Activated CD4-positive, alpha-beta T cell treated with anti-CD3 and anti-CD28 coated beads, Interleukin-2, amount 50 U/mL, for 4 hours (primary cell): ENCODE measurements at places on chromosomes 16 and 17.
A peak's percentile ranks its signal among the peaks of the same experiment; 100 is the strongest.

DNA sequence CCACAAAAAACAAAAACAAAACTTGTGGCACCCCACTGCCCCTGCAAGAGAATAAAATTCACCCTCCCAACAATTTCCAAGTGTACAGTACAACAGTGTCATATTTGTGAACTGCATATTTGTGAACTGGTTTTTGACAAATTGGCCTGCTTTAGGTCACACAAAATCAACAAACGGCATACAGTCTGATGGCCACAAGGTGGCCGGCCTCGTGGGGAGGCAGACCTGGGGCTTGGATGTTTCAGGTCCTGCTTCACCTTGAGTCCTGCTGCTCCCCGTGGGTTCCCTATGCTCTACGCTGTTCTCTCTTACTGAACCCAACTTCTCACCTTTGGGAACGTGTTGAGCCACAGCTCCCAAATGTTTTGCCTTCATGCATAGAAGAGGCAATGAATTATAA lies 102.2 kb downstream of the CDK5R1 start:
- DNase-seq = no peak

GRCh38 chr17:79608624-79608959 lies 2.3 kb downstream of the RBFOX3 start:
- DNase-seq = no peak

GRCh38 chr17:80426671-80427326 lies 11.8 kb downstream of the ENDOV start:
- peak; percentile 84 for DNase-seq

DNA sequence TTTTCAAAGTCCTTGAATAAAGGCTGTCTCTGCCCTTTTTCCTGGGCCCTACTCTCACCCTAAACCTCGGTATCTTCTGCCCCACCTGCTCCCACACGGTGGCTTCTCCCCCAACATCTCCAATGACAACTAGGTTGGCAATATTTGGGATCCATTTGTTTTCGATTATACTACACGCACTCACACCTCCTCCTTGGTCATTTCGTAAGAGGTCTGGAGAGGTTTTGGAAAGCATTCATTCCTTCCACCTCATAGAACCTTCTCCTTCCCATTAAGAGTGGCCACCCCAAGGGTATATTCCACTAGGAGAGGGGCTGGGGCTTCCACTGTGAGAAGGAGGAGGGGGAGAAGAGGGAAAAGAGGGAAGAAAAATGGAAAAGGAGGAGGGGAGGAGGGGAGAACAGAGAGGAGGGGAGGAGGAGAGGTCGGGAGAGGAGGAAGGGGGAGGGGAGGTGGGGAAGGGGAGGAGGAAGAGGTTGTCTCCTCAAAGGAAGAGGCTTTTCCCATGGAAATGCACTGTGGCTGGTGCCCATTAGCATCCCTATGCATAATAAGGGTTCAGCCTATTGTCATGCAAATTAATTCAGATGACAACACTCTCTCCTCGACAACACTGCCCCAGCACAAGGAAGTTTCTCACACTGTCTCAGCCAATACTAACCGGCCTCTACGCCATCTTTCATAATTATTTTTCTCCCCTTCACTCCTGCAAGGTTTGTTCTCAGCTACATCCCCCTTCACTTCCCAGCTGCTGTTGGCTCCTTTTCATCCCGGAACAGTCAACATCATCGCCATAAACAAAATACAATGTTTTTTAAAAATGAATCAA lies 30.0 kb downstream of the SOX9 start:
- DNase-seq = no peak

- DNase-seq = no peak
These were observed 13.8 kb upstream of the KDM6B start for GRCh38 chr17:7820231-7820630.

DNA sequence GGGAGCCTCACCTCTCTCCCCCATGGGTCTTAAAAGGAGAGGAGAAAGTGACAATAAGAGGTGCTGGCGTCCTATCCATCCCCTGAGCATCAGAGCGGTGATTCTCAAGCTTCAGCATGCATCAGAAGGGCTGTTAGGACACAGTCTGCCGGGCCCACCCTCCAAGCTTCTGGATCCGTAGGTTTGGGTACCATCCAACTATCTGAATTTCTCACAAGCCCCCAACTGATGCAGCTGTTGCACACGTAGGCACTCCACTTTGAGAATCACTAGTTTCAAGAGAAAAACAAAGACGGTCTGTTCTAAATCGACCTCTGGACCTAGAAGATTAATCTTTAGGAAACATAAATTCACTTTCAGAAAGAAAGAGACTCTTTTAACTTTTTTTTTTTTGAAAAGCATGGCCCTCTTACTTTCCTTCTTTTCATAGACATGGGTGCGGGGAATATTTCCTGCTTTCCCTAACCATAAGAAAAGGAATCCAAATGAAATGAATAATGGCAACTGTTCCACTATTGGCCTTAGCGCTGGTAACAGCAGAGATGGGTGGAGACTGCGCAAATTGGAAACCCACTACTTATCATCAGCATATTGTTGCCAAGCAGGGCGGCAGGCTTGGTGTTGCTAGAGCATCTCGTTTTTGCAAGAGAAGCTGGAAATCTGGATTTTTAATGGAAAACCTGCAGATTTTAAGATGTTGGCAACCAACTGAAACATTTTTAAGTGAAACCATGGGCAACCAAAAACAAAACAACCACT lies 144.4 kb downstream of the GAS7 start:
- DNase-seq = no peak

DNA sequence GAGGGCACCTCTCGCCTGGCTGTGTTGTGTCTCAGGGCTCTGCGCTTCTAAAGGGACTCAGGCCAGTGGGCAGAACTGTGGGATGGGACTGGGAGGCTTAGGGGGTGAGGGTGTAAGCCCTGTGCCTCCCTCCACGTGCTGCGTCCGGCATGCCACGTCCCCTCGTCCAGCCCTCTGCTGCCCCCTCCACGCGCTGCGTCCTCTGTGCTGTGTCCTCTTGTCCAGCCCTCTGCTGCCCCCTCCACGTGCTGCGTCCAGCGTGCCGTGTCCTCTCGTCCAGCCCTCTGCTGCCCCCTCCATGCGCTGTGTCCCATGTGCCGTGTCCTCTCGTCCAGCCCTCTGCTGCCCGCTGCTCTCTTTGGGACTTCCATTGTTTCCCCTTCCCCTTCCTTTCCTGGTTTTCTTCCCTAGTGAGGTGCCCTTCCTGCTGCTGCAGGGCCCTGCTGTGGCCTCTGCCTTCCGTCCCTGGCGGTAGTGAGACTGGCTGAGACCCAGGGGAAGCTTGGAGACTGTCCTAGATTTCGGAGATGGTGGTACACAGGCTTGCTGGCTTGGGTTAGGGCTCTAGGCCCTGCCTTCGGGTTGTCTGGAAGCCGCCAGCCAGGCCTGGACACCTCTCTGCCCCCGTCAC lies 6.4 kb upstream of the ZNF750 start:
- no peak for DNase-seq

- DNase-seq = no peak
These were observed 9.8 kb upstream of the SLC6A2 start for GRCh38 chr16:55645986-55646385.

- no peak for DNase-seq
These were observed 734 bp downstream of the ARHGDIG start for GRCh38 chr16:280991-281659.

DNA sequence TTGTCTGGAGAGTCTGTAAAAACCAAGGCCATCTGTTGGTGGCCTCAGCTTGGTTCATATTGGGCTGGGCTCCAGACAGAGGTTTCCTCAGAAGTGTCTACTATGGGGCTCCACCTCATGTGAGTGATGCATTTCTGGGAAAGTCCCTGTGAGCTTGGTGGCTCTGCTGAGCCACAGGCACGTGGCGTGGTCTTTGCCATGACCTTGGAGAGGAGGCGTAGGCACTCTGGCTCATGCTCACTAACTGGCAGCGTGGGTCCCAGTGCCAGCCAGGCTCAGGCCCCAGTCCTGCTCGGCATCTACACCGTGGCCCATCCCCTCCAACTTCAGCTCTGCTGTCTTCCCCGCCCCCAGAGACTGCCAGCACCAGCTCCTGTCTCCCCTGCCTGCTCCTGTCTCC lies 10.7 kb upstream of the SMTNL2 start:
- peak; percentile 60 for DNase-seq

DNA sequence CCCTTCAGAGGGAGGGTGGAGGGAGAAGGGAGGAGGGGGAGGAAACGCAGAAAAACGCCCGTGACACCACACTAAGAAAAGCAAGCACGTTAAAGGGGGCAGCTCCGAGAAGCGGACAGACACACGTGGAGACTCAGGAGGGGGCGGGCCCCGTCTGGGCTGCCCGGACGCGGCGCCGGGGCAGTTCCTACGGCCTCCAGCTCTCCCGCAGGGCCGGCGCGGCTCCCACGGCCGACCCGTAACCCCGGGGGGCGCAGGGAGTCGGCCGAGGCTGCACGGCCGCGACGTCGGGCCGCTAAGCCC lies 362 bp downstream of the KLHDC4 start:
- no peak for DNase-seq

DNA sequence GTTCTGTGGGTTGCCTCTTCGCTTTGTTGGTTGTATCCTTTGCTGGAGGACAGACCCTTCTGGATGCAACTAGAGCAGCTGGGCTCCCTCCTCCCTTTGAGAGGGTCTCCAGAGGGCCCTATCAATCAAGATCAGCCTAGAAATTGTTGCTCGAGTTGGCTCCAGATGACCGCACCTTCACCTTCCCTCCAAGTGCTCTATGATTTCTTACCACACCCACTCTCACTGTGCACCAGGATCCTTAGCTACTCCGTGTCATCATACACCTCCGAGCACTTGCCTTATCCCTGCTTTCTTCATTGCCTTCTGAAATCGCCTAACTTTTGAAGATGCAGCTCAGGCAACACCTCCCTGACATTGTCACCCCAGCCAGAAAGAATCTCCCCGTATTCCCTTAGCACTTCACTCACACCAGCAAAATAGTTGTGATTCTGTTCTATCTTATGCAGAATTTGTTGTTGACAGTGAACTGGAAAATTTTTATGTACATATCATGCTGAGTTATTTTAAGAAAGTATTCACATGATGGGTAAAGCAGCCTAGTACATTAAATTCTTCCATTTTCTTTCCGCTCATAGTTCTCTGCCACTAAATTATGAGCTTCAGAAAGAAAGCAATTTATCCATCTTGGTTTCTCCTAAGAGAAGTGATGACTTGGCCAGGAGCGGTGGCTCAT lies 52.9 kb downstream of the ABAT start:
- no peak for DNase-seq

- DNase-seq = peak; percentile 7
These were observed at the start of gene GJC1 for GRCh38 chr17:44829523-44830358. GJC1 (minus strand) TSS chr17:44830287; CDS start chr17:44805817, 24,470 bp downstream.

DNA sequence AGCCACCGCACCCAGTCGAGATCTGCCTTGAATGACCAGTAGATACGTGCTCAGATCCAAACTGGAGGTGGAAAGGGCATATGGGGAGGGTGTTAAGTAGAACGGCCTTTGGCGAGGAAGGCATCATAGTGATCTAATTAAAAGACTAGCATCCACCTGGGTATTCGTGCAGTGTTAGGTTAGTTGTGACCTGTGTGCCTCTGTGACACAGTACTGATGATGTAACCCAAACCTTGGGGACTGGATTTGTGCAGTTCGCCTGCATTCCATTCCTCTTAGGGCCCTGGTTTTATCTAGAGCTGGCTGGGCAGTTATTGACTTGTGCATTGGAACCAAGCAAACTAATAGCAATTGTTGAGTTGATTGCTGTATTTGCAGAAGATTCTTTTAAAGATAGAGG lies 47.9 kb downstream of the SNX29 start:
- DNase-seq = no peak

DNA sequence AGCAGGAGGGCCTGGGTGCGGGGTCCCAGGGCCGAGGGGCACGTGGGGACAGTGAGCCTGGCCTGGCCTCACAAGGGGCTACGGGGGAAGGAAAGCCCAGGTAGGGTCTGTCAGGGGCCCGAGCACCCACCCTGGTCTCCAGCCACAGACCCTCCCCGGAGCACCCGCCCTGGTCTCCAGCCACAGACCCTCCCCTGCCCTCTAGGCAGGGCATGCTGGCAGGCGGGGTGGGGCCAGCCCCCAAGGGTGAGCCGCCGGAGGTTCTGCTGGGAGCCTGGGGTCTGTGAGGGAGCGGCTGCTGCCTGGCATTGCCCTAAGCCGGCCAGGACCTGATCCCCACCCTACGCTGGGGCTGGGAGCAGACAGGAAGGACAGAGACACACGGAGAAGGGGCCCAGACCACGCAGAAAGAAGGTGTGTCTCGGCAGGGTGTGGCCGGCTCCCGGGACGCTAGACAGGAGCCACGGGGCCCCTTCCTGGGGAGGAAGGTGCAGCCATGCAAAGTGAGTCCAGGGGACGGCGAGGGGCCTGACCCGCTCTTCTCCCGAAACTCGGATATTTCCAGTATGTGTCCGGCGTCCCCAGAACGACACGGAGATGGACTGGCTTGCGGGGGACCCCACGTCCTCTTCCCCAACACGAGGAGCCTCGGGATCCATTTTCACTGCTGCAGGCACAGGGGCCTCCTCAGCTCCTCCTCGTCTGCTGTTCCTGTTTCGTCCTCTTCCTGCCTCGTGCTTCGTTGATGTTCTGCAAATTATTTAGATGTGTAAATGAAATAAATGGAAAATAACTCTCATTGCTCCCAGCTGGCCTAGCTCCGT lies 15.5 kb downstream of the UTS2R start:
- DNase-seq = no peak

GRCh38 chr16:57957673-57958392 lies 13.1 kb downstream of the CNGB1 start:
- no peak for DNase-seq

DNA sequence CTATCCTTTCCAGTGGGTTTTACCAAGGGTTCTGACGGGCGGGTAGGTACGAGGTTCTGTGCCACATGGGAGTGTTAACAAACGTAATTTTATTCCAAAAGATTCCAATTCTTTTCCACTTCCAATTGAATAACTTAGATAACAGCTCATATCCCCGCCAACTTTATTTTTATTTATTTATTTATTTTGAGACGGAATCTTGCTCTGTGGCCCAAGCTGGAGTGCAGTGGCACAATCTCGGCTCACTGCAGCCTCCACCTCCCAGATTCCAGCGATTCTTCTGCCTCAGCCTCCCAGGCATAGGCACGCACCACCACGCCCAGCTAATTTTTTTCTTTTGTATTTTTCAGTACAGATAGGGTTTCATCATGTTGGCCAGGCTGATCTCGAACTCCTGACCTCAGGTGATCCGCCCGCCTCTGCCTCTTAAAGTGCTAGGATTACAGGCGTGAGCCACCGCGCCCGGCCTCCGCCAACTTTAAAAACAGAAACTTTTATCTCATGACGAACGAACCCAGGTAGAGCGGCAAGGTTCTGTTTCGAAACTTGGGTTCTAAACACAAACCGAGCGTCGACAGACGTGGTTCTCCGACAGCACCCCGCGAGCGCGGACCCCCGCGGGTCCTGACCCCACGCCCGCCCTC lies 613 bp downstream of the ECI1 start:
- peak; percentile 25 for DNase-seq

DNA sequence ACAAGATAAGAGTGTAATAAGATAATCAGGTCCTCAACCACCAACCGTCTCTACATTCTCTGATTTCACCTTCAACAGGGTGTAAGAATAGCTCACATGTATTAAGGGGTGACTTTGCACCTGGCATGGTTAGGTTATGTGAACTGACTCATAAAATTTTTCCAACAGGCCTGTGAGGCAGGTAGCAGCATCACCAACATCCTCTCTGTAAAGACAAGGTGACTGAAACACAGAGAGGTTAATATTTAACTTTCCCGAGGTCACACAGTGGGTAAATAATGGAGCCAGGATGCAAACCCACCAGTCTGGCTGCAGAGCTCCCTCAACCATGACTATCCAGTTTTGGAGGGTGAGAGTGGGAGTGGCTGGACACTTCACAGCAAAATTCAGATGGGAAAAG lies 317.2 kb downstream of the C16orf95 start:
- DNase-seq = no peak
